ENCODE measurements at places on chromosomes 16 and 17. TPM values are rescaled to one million over a fixed set of nuclear protein-coding genes. Genes with fewer than 3 reads are reported as not detected.

Gene OR1A1
- total RNA-seq, result not detected

Gene ANKS4B
- total RNA-seq, result not detected

Gene CNGB1
- total RNA-seq, result not detected

Gene CCDC43
- 46.4 TPM for total RNA-seq
